ENCODE measurements at places on chromosomes 11 and 22. TPM values are rescaled to one million over a fixed set of nuclear protein-coding genes. Genes with fewer than 3 reads are reported as not detected.

Gene MRPL40
- total RNA-seq, result 20.9 TPM

Gene GAL3ST3
- total RNA-seq, result not detected

Gene CHRDL2
- 0.16 TPM for total RNA-seq

Gene GGTLC3
- not detected for total RNA-seq

Gene OR52A1
- total RNA-seq, result not detected

Gene FREY1
- total RNA-seq, result 1.5 TPM

All from hair follicle dermal papilla cell (primary cell).